ENCODE measurements at places on chromosomes 2 and 18.

DNA sequence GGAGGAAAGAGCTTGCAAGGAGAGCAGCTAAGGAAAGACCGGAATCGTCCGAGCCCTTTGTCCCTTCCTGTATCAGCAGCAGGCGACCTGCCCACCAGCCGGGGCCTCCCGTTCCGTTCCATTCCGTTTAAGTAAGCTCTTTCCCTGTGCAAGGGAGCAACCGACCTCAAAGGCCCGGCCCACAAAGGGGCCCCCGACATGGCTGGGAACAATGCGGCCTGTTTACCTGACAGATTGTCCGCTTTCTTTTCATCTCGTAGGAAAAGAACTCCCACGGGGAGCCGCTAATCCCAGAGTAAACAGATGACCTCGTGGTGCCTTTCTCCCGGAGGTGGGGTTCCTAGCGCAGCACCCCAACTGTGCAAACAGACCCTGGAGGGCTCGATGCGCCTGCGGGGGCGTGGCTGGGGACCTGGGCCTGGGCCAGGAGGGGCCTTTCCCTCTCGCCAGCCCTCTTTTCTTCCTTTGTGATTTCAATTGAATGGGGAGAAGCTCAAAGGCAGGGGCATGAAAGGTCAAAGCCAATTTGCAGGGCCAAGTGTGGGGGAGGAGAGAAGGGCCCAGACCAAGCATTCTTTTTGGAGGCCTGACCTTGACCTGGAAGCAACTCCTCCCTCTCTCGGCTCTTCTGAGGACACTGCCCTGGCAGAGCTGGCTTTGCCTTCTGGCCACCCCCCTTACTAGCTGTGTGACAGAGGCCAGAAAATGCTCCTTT is 120.2 kb downstream of the INHBB start:
- DNase-seq: no peak

DNA sequence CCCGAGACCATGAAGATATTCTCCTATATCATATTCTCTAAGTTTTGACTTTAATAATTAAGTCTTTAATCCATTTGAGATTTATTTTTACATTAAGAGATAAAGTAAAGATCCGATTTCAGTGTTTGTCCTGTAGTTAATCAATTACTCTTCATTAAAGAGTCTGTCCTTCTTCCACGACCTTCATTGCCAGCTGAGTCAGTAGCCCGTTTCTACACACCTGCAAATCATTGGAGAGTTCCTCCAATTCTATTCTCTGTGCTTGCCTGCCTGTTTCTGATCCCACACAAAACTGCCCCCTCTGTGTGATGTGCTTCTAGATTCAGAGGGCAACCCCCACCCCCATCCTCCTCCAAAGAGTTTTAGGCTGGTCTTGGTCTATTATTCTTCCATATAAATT is 119.2 kb downstream of the KCNF1 start:
- DNase-seq: no peak

DNA sequence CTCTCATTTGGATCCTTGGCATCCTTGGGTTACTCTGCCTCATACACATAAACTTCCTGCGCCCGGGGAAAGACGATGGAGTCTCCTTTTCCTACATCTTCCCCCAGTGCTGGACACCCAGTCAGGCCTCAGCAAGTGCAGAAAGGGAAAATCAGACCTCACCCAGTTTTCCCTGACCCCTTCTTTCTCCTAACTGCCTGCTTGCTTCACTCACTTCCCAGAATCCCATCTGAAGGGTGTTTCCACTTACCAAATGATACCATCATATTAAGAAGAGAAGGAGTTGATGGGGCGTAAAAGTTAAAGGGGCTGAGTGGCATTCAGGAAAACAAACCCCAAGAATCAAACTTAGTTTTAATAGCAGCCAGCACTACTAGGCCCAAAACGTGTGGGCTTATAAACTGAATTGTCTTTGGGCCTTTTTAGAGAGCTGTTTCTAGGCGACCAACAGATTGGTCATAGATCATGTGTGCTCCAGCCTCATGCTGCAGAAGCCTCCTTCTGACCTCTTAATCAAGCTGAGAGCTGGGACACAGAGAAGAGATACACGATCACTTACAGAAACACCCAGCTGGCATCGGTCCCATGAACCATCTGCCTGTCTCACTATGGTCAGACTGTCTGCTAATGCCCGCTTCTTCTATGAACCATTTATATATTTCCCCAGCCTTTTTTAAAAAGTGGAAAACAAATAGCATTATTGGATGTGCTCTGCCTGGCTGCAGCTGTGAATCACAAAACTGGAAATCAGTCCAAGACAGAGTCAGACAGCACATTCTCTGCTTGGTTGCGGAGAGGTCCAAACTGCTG is 165.7 kb upstream of the SLC14A2 start:
- DNase-seq: no peak

GRCh38 chr2:180647221-180647620 is 333.2 kb upstream of the UBE2E3 start:
- DNase-seq: no peak

- no peak for DNase-seq
Measured at GRCh38 chr2:39696101-39696553, 30.4 kb downstream of the TMEM178A start.

DNA sequence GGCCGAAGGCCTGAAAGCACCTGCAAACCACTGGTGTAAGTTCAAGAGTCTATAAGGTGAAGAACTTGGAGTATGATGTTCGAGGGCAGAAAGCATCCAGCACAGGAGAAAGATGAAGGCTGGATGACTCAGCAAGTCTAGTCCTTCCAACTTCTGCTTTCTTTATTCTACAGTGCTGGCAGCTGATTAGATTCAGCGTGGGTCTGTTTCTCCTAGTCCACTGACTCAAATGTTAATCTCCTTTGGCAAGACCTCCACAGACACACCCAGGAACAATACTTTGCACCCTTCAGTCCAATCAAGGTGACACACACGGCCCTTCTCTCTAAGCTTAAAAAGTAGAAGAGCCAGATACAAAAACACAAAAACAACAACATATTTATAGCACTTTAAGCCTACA is 43.4 kb downstream of the NMS start:
- DNase-seq: no peak

GRCh38 chr18:30828700-30829099 is 213.8 kb downstream of the DSC3 start:
- no peak for DNase-seq

DNA sequence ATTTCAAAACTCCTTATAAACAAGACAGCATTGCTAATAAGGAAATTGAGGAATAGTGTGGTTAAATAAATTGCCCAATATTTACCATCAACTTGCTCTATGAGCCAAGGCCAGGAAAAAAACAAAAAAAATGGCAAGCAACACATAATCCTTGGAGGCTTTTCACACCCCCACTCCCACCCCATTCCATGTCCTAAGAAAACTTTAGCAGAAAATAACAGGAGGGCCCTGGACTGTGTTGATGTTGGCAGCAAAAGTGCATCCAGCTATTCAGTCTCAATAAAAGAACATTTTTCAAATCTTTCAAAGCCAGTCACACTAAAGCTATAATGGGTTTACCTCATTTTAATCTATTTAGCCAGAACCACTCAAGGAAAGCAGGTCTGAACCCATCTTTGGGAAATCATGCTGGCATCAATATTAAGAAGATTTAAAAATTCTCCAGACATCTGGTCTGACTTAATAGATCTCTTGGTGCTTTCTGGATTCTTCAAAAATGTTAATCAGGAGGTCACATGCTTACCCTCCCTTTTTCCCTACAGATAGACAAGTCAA is 34.6 kb upstream of the STK17B start:
- no peak for DNase-seq

DNA sequence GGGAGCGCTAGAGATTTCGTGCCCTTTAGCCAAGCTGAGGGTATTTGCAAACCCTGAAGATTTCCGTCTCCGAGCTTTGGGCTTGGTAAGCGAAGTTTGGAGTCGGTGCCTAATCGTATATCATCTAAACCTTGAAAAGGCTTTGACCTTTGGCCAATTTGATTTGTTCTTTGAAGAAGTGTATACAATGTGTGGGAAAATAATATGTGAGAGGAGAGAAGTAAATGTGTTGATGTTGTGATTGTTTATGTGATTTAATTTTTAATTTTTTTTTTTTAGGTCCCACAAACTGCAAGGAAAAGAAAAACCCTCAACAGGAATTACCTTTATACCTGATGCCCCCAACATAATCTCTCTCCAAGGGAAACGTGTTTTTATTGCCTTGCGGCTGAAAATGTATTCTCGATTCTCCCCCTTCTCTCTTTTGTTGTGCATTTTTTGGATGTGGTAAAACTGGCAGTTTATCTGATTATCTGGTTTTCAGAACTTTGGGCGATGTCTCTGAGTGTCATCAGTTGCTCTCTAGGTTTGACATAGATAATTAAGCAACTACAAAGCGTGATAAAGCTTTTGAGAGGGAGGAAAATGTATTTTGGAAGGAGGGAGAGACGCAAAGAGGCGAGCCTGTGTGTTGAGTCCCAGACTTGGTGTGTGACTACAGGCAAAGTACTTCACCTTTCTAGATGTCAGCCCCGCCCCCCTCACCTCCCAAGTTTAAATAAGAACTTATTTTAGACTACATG is 912 bp upstream of the FBXO11 start:
- DNase-seq: no peak

- DNase-seq: no peak
Measured at GRCh38 chr2:55048508-55049042, 1.7 kb downstream of the RTN4 start.

DNA sequence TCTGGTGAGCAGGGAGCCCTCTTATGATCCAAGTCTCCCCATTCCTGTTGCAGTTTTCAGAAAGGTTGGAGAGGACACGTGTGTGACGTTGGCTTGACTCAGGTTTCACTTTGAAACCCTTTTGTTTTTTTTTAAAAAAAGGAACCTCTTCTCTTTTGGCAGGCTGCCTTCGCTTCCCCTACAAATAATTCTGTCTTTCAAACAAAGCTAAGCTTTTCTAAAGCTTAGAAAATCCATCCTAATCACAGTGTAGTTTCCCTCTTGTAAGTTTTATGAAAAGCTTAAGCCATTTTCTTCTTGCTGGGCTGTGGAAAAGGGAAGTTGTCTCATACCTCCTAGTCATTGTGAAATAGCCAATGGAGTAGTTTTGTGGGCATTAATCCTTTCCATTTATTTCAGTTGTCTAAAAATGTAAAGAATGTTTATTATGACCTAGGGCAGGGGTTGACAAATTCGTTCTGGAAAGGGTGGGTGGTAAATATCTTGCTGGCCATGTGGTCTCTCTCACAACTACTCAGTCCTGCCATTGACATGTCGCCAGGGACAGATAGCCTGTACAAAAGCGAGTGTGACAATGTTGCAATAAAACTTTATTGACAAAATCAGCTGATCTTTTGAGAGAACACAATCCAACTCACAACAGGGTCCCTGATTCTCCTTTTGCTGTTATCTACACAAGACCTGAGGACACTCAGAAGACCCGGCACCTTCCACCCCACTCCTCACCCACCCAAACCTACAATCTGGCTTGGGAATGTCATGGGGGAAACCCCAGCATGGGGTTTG is 878.8 kb downstream of the RNF144A start:
- no peak for DNase-seq

GRCh38 chr2:98216616-98217015 is 129.6 kb upstream of the CNGA3 start:
- no peak for DNase-seq

DNA sequence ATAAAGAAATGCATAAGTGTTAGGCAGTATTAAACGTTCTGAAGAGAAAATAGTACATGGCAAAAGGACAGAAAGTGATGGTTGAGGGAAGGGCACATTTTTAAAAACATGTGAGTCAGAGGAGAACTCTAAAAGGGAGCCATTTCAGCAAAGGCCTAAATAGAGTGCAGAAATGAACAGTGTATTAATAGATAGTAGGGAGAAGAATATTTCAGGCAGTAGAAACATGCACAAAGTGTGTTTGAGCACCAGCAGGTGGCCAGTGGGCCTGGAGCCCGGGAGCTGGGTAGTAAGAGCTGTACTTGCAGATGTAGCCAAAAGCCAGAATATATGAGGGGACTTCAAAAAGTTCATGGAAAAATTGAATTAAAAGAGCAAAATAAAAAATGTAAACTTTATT is 288.1 kb upstream of the FIGN start:
- no peak for DNase-seq

DNA sequence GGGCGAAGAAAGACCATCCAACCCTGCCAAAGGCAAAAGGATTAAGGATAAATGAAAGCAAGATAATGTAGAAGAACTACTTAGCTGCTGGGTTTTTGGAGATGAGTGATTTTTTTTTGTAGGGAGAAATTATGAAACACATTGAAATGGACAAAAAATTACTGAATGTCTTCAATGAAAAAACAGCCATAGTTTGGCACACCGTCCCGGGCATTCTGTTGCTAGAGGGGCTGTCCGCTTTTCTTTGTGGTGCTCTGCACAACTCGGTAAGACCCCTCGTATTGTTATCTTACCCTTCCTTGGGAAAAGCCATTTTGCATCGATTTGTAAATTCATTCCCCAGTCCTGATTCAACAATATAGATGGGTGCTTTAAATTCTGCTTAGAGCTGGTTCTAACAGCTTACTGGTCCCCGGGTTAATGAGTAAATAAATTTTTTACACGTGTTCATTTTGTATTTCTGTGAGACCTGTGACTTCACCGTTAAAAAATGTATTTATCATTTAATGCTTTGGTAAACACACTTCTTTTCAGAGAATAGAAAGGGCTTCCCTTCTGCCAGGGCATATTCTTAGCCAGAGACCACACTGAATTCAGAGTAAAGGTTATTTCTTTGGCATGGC is 912 bp upstream of the LAPTM4A start:
- no peak for DNase-seq

GRCh38 chr2:75035444-75036353 is 77.3 kb downstream of the POLE4 start:
- no peak for DNase-seq

DNA sequence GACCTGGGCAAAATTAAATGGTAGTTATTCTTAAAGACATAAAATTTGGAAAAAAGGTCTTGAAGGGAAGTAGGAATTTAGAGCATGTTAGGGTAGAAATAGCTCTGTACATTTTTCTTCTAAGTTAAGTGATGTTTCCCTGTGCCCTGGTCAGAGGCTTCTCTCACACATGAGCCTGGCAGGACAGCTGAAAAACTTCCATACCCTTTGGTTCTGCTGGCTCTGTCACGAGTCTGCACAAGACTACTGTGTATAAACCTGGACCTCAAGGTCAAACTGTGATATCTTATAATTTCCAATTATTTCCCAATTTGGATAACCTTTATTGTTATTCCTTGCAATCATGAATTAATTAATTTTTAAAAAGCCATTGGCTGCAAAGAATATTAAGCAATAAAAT is 664.7 kb downstream of the BCL11A start:
- no peak for DNase-seq

DNA sequence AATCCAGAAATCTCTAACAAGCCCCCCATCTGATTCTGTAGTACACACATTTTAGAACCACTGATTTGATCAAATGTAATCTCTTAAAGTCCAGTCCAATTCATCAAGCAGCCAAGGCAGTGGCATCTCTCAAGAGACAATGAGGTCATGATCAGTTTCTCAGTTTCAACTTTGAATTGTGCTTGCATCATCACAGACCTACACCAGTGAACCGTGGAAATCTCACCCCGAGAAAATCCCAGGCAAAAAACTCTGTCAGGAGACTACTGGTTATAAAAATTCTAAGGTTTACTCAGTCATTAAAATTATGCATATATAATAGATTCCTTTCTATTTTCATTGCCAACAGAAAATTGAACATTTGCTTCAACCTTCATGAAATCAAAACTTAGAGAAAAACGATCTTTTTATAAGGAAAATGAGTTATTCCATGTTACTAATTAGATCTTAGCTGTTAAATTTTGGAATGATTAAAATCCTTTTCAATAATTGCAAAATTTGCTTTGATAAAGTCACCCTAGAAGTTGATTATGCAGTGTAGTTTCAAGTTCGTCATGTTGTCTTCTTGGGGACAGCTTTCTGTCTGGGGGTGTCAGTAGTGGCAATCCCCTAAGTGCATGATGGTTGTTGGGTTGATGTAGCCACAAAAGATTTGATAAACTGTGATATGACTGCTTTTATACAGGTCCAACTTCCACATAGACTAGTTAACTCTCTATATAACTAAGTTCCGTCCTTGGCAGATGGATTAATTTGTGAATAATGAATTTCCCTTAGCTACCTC is 235.0 kb downstream of the CAMKMT start:
- DNase-seq: no peak

All from stimulated activated CD8-positive, alpha-beta memory T cell treated with anti-CD3 and anti-CD28 coated beads, Interleukin-15, amount 100 ng/mL, for 24 hours (primary cell).